ENCODE measurements at places on chromosomes 7 and 10. TPM values are rescaled to one million over a fixed set of nuclear protein-coding genes. Genes with fewer than 3 reads are reported as not detected.

DNA sequence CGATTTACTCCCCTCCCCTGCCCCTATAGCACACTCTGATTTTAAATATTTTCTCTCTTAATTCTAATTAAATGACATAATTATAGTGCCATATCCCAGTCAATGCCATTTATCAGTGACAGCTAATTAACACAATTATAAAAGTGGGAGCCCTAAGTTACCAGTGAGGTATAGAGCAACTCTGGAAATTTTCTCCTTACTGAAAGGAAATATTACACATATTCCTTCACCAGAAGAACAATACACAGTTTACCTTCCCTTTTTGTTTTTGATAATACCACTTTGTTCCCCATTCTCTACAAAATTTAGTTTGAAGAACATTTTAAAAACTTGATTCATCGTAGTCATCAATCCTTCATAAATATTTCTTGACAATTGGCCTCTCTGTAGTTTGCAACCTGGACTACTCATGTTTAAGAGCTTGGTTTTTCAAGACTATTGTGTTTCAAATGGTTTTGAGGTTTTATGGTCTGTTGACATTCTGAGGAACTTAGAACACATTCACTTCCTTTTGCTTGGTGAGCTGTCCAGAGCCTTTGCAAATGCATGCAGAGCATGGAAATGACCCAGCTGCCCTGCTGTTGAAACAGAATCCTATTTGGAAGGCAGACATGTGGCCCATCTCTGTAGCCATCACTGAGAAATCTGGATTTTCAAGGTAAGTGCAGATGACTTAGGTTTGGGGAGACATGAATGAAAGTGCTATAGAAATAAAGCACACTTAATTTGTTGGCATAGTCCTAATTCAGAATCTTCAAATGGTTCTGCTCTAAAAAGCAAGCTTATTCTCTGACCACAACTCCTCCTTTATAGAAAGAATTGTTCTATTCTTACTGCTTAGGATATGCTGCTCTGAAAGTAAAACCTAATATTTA is at the start of gene GPR141:
GPR141 (plus strand) TSS at position 521 of the 875 bp plus-strand sequence. CDS start 56,628 bp downstream, outside the sequence.
- no peak within 1 kb of the TSS for H3K27ac ChIP-seq
- no peaks in the 10 kb centered on the region for H3K4me1 ChIP-seq
- peaks cover 8% of the 10 kb centered on the region for H3K27me3 ChIP-seq
- H3K4me3 ChIP-seq: no peak within 1 kb of the TSS
- no peaks in the 10 kb centered on the region for H3K36me3 ChIP-seq

DNA sequence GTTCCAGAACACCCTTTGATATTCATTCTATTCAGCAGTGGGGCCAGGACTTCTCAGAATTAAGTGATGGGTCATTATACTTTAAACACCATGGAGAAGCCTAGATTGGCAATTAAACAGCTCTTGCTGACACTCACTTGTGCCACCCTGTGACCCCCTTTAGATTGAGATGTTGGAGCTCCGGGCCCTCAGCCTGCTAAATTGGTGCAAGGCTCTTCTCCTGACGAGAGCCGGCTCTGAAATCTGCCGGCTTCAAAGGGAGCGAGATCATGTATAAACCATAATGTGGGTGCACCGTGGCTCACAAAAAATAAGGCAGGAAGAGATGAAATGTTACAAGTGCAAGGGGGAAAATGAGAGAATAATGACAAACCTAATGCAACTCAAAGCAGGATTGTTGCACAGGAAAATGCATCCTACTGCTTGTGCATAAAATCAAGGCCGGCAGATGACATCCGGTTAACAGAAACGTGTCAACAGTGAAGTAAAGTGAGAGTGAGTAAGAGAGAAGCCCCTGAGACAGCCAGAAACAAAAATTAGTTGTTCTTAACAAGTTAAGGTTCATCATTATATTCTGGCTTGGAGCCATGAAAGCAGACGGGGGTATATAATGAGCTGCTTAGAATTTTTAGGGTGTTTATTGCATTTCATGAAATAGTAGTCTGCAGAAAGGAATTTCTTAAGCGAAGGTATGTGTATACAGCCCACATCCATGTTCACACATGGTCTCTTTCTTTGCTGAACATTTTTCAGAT is 198.2 kb downstream of the TCF7L2 start:
- no peaks in the 10 kb centered on the region for H3K36me3 ChIP-seq
- no peaks in the 10 kb centered on the region for H3K27me3 ChIP-seq

APBB1IP gene
- 50.1 TPM for total RNA-seq

GRCh38 chr10:62726142-62726541 is 78.4 kb upstream of the ADO start:
- H3K27me3 ChIP-seq: peaks cover 4% of the 10 kb centered on the region
- H3K4me3 ChIP-seq: no peak overlapping the region
- peak; percentile 88 for DNase-seq
- peaks cover 50% of the 10 kb centered on the region for H3K4me1 ChIP-seq

MYH16 gene
- total RNA-seq: not detected

FAM24B gene
- total RNA-seq: 8.1 TPM

- no peak overlapping the region for H3K4me3 ChIP-seq
- H3K27ac ChIP-seq: no peak overlapping the region
- DNase-seq: peak; percentile 18
- peaks cover 3% of the 10 kb centered on the region for H3K27me3 ChIP-seq
- H3K36me3 ChIP-seq: no peaks in the 10 kb centered on the region
Measured at GRCh38 chr10:34121781-34122622, 693.1 kb downstream of the PARD3 start.

TAF6 gene
- total RNA-seq: 54.3 TPM

SGMS1 gene
- total RNA-seq: 7.2 TPM

DNA sequence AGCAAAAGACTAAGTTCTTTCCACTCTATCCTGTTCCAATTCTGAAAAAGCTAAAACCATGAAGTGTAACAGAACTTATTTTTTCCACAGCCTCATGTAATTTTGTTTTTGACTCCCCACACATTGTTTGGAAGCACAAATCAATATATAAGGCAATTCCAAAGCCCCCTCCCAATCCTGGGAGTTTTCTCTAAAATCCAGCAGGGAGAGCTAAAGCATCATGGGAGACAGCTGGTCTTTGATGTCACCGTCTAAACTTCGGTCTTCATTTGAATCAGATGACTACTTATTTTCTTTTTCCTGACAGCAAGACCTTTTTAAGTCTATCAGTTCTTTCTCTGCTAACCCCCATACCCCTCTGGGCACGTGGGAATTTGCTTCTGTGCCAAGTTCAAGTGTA is 33.3 kb upstream of the PON1 start:
- H3K27me3 ChIP-seq: no peaks in the 10 kb centered on the region
- H3K36me3 ChIP-seq: no peaks in the 10 kb centered on the region
- DNase-seq: no peak
- no peak overlapping the region for H3K27ac ChIP-seq
- H3K4me3 ChIP-seq: no peak overlapping the region
- H3K4me1 ChIP-seq: no peaks in the 10 kb centered on the region

DNA sequence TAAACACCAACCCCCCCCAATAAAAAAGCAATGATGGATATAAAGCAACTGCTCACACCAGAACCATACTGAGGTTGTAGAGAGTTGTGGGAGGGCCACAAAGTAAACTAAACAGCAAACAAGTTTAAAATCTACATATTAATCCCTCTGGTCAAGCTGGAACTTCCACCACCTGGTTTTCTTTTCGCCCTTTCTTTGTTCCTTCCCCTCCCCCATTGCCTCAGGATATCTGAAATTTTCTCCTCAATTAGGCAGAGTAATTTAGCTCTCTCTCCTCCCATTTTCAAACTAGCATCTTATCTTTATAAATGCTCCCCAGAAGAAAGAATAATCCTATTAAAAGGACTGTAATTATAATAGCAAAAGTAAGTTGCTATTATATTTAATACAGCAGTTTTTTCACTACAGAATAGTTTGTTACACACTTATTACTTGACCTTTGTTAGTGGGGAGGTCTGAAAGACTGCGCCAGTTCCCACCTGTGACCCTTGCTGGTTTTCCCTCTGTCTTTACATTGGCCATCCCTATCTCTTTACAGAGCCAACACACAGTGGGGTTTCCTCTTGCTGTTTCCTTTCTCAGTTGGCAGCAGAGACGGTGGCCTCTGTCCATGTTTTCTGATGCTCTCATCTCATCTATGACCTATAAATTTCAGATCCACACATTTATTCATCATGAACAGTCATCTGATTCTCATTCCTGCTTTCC is 235.4 kb downstream of the RNLS start:
- H3K36me3 ChIP-seq: no peaks in the 10 kb centered on the region
- H3K4me1 ChIP-seq: no peaks in the 10 kb centered on the region
- H3K4me3 ChIP-seq: no peak overlapping the region
- no peak overlapping the region for H3K27ac ChIP-seq

DNA sequence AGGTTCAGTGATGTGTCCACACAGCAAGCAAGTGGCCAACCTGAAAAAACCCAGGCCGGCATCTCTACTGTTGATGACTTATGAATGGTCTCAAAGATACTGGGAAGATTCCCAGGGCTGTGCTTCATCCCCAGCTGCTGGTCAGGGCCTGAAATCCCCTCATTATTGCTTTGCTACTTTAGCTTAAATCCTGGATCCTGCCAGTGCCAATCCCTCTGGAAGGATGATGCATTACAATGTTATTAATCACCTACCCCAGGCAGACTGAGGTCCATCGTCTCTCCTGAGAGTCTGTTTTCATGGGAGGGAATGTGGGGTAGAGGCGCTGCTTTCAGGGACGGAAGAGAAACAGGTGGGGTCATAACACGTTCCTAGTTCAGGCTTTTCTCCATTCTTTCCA is 371.6 kb downstream of the RPS24 start:
- peaks cover 8% of the 10 kb centered on the region for H3K4me1 ChIP-seq
- no peak for DNase-seq
- no peak overlapping the region for H3K4me3 ChIP-seq
- peaks cover 9% of the 10 kb centered on the region for H3K27me3 ChIP-seq

NUTM2D gene
- total RNA-seq: 0.62 TPM

GRCh38 chr7:47507522-47507921 is 74.4 kb downstream of the TNS3 start:
- H3K4me3 ChIP-seq: no peak overlapping the region
- DNase-seq: no peak

GRCh38 chr7:157757776-157758467 is 421.1 kb downstream of the DNAJB6 start:
- H3K4me1 ChIP-seq: peaks cover 4% of the 10 kb centered on the region
- no peaks in the 10 kb centered on the region for H3K36me3 ChIP-seq
- peaks cover 3% of the 10 kb centered on the region for H3K27me3 ChIP-seq
- no peak overlapping the region for H3K4me3 ChIP-seq
- H3K27ac ChIP-seq: no peak overlapping the region

GRCh38 chr7:31096198-31096876 is 44.2 kb downstream of the ADCYAP1R1 start:
- no peak overlapping the region for H3K27ac ChIP-seq
- no peak for DNase-seq
- H3K4me1 ChIP-seq: no peaks in the 10 kb centered on the region

SUN1 gene
- total RNA-seq: 69.9 TPM

OGDHL gene
- 0.40 TPM for total RNA-seq

DNA sequence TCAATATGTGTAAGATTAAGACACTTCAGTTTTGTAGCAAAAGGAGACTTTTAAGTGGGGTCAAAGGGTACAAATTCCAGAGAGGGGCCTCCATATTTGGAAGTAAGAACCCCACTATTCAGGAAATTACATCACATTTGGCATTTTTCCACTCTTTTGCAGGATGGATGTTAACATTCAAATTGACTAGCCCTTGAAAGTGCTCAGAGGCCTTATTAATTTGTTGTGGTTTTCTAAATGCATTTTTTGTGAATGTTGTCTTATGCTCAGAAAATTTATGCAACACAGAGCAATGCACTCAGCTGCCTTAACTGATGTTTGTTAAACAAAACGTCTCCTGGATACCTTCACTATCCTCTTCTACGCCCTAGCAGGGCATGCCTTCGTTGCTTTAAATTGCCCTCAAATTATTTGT is 50.9 kb upstream of the PDLIM1 start:
- no peak overlapping the region for H3K27ac ChIP-seq
- no peaks in the 10 kb centered on the region for H3K4me1 ChIP-seq
- no peak for DNase-seq
- no peak overlapping the region for H3K4me3 ChIP-seq
- H3K27me3 ChIP-seq: no peaks in the 10 kb centered on the region

DNA sequence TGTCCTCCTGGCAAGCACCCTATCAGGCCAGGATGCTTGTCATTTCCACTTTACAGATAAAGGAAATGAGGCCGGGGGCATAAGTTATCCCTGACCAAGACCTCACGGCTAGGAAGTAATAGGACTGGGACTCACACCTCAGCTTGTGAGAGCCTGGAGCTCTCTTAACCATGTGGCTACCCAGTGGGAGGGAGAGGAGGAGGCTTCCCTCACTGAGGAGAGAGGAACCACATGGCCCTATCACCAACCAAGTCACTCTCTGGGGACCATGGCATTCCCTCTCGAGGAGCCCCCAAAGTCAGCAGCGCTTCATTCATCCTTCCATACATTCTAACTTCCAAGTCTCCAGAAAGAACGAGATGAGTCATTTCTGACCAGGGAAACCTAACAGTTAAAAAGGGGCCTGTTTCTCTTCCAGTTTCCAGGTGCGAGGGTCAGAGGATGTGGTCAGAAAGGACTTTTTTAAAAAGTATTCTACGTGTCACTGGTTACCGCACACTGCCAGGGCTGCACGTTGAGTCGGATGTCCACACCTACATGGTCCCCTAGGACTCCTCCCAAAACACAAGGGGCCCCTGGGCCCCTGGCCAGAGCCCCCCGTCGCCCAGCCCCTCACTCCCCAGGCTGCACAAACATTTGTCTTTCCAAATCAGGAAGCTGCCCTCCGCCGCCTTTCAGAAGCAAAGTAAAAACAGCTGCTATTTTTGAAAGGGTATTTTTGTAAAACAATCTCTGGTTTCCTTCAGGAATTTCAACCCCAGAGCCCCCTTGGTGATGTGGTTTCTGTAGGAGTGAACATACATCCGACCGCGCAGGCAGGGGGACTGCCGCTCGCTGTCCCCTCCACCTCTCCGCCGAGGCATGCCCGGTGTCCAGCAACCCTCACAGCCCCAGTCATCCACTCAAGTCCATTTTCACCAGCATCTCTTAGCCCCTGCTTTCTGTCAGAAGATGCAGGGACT is 128.2 kb upstream of the CHST15 start:
- H3K27me3 ChIP-seq: peaks cover 9% of the 10 kb centered on the region
- H3K4me1 ChIP-seq: no peaks in the 10 kb centered on the region

ATOH7 gene
- total RNA-seq: not detected

SORCS1 gene
- not detected for total RNA-seq

- DNase-seq: peak; percentile 73
- peak overlapping the region; percentile 100 for H3K27ac ChIP-seq
- H3K4me3 ChIP-seq: peak overlapping the region; percentile 99
- H3K27me3 ChIP-seq: peaks cover 6% of the 10 kb centered on the region
- H3K4me1 ChIP-seq: peaks cover 37% of the 10 kb centered on the region
Measured at GRCh38 chr7:26199301-26200037, 1.1 kb downstream of the HNRNPA2B1 start.

DNA sequence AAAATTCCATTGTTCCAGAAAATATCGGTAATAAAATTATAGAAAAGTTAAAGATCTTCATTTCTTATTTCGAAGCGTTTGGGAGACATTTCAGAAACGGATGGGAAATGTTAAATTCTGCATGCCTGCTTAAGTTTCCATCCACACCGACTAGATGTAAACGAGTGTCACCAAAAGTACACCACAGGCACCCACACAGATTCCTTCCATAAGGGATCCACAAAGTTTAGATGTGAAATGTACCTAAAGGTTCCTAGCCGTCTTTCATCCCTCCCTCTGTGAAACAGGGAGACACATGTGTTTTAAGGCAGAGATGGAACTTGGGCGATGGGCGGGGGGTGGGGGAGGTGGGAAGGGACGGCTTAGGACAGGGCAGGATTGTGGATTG is 621 bp upstream of the CAV1 start:
- H3K36me3 ChIP-seq: no peaks in the 10 kb centered on the region
- H3K27me3 ChIP-seq: peaks cover 70% of the 10 kb centered on the region
